ENCODE measurements at places on chromosomes 4 and X.

- no peak for DNase-seq
Observed at GRCh38 chr4:102761296-102761701, 531 bp upstream of the MANBA start.

DNA sequence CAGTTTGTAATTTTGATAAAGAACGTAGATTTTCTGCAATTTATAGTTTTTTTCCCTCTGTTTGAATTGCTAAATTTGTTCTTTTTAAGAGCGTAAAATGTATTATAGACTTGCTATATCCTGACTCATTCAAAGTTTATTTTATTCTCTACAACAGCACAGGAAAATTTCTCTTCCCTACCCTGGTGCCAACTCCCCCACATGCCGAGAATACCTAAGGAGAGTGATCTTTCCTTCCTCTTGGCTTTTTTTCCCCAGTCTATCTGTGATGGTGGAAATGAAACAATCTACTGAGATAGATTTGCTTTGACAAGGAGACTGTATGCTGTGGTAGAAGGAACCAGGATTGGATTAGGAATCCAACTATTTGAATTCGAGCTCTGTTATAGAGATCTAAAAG is 271.6 kb downstream of the TLL1 start:
- DNase-seq, result no peak

DNA sequence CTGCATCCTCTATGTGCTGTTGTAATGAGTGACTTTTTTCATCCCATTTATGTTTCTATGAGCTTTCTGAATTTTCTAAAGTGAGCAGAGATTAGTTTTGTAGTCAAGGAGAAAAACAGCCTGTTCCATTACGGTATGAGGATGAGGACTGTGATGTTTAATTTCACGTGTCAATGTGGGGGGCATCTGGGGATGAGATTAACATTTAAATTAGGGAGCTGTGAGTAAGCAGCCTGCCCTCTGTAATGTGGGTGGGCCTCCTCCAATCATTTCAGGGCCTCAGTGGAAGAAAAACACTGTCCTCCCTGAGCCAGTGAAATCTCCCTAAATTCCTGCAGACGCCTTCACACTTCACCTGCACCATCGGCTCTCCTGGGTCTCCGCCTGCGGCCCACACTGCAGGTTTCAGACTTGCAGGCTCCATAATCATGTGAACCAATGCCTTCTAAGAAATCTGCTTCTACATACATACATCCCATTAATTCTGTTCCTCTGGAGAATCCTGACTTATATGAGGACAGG is 121.7 kb downstream of the AFAP1 start:
- DNase-seq, result no peak

GRCh38 chrX:133953785-133954355 is 31.5 kb downstream of the GPC3 start:
- no peak for DNase-seq

DNA sequence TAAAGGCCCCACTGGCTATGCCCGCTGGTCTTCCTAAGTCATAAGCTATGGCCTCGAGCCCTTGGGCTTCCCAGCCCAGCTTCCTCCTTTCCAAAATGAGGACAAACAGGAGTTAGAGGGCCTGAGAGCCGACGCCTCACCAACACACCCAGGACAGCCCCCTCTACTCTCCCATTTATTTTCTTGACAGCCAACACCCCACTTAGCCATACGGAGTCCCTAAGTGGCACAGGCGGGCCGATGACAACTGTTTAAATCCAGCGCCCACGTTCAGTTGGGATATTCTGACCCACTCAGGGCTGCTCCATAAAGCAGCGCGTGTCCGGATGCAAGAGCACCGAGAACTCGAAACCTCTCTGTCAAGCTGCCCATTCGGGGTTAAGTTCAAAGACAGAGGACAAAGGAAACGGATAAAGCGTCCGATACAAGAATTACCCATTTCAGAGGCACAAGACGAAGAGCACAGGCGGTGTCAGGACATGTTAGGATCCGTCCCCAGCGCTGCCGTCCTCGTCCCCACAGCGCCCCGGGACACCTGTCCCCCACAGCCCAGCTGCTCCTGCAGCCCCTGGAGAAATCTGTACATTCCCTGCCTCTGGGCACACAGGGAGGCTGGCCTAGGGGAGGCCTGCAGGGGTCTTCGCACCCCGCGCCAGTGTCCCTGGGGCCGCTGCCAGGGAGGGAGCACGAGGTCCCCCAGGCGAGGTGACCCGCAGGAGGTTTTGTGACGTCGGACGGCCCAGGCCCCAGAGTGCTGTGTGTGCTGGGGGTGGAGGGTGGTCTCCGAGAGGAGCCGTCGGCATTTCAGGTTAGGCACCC is 1.2 kb downstream of the PRKX start:
- no peak for DNase-seq

DNA sequence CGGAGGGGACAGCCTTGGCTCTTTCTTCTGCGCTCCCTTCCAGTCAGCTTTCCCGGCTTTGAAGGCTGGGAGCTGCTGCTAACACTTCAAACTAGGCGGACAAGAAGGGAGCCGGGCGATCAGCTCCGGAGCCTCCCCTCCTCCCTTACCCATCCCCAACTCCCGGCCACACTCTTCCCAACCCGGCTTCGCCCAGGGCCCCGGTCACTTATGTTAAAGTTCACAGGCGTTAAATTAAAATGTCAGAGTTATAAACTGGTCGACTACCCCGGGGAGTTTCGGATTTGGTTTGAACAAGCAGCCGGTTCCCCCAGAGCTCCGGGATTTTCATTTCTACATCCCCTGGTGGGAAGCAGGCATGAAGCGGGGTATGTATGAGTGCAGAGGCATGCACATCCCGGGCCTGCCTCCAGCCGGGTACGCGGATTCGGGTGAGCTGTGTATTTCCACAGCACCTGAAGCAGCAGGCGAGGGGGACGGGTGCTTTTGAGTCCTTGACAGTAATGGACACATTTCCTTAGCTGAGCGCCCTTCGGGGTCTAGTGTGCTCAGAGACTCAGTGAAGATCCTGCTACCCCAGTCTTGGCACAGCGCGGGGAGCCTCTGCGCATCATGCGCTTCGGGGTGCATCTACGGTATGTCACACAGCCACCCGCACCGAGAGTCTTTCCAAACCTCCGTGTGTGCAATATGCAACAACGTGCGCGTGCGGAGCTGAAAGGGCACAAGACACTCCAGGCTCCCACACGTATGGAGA is 880 bp downstream of the UNC5C start:
- no peak for DNase-seq

DNA sequence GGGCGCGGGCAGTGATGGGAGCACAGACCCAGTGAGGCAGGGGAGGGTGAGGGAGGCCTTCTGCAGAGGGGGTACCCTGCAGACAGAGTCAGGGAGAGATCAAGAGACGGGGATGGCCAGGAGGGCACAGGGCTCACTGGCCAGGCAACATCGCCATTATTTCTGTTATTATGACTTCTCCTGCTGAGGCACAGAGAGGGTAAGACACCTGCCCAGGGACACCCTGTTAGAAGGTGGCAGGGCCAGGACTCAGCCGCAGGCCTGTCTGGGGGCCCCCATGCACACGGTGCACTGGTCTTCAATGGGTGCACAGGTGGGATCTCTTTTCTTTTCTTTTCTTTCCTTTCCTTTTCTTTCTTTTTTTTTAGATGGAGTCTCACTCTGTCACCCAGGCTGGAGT is 15.8 kb downstream of the BLOC1S4 start:
- no peak for DNase-seq

GRCh38 chr4:17142232-17142711 is 243.8 kb upstream of the LDB2 start:
- no peak for DNase-seq

DNA sequence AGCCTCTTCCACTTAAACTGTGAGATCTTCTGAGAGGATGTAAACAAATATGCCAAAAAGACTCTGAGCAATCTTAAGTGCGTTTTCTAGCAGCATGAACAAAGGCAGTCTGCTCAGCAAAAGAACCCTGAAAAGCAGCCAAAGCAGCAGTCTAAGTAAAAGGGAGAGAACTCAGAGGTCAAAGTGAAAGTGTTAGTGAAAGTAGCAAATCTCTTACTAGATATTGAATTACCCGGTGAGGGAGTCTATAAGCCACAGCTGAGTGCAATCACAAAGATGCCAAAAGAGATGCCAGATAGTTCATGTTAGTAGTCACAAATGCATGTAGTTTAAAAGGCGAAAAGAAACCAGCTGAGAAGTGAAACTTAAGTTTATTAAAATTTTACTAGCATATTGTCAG is 7.9 kb upstream of the GNRHR start:
- no peak for DNase-seq

GRCh38 chr4:100067255-100067654 is 117.2 kb upstream of the H2AZ1 start:
- no peak for DNase-seq

GRCh38 chrX:24443918-24444317 is 21.2 kb upstream of the PDK3 start:
- no peak for DNase-seq

DNA sequence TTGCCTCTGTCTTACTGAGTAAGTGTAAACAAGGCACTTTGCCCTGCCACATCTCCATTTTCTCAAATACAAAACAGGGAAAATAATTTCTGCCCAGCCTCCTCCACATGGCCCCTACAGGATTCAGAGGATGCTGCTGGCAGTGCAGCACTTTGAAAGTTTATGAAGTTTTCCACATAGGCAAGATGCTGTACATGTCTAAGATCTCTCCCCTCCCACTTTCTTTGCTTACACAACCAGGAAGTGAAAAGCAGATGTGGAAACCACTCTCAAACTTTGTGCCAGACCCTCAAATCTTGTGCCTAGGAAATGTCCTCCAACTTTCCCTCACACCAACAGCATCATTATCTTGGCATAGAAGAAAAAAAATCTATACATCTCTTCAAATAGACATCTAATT is 257.0 kb upstream of the LDB2 start:
- no peak for DNase-seq

DNA sequence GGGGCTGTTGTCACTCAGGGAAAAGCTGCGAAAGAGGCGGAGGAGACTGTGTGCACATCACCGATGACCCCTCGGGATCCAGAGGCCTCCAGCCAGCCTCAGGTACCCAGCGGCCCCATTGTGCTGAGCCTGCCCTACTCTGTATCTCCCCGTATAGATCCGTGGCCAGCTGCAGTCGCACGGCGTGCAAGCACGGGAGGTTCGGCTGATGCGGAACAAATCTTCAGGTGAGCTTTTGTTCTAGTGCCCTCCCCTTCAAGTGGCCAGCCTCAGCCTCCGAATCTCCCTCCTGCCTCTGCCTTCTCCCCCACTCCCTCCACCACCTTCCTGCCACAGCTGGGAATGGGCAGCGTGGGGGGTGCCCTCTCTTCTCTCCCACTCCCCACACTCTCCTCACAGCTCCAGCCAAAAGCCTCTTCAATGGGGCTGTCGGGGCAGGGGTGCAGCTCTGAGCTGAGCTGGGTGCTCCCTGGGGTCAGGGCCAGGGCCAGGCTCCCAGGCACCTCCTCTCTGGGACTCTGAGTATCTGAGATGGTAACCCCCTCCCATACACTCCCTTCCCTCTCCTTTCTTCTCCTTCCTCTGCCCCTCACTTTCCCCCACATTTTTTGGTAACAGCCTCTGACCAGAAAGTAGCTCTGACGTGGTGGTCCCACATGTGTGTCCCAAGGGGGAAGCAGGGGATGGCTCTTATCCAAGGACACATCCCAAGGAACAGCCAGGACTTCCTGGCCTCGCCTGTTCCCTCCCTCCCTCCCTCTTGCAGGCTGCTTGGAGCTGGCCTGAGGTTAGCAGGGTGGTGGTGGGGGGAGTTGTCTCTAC is 20.4 kb upstream of the UBA1 start:
- no peak for DNase-seq

DNA sequence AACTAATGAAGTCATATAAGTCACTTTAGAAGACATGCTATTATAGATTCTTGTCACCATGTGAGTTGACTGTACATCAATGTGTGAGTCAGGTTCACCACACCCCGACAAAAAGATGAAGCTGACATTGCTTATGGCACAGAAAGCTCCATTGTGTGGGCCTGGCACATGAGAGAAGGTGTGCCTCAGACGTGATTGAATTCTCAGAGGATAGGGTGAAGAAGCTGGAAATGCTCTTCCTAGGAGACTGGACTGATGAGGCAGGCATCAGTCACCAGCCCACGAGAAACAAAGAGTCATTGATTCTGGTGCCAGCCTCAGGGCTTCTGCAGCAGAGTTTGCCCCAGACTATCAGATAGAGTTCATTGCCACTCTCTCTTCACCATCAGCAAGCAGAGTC is 35.9 kb upstream of the LRAT start:
- DNase-seq, result no peak

DNA sequence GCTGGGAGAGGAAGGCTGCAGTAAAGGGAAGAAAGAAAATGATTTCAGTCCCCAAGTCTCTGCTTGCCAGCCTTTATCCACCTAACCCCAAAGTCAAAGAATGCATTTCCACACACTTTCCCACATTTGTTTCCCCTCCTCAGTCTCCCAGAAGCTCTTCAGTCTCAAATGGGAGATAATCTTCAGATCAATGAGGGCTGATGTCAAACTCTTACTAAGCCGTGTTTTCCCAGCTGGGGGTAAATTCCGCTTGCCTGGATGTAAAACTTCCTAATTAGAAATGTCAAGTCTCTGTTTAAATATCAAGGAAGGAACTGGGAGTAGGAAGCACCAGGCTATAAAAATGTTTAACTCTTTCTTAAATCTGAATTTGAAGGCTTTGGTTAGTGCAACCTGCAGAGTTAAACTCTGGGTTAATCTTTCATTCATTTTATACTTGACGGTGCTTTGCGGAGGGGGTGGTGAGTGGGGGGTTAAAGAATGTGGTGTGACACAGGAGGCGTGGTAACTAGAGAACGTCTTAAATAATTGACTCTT is 601.4 kb upstream of the ACTRT1 start:
- DNase-seq, result no peak

DNA sequence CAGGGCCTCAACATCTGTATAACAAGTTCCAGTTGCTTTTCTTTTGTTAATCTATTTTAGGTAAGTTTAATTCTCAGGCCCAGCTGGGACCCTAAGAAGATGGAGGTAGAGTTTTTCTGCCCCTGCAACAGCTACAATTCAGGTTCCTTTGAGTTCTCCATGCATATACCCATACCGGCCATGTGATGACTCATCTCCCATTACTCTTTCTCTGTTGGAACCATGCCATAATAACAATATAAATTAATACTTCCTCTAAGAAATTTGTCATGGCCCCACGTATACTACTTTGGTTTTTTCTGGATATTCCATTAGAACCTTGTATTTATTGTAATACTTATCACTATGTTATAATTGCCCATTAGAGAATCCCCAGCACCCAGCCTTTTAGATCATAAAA is 1.3 kb upstream of the INTU start:
- DNase-seq, result no peak

DNA sequence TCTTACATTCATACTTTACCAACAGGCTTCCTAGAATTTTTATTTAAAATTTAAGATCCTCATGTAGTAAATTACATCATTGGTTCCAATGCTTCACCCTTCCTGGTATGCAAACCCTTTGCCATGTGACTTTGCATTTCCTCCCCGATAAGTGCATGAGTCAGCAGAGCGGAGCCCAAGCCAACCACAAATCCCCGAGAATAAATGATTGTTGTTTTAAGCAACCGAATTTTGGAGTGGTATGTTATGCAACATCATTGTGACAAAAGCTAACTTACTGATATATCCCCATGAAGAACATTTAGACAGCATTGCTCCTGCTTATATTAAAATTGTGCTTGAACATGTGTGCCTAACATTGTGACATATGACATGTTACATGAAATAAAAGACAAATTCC is 199.4 kb upstream of the DDX53 start:
- no peak for DNase-seq

- peak; percentile 61 for DNase-seq
Observed at GRCh38 chrX:317424-318067, 1.1 kb downstream of the GTPBP6 start.
